Astrocyte of the hippocampus (primary cell): ENCODE measurements at places on chromosomes 13 and 19.
A peak's percentile ranks its signal among the peaks of the same experiment; 100 is the strongest.

GRCh38 chr19:5621945-5622464 is 571 bp downstream of the SAFB2 start:
- DNase-seq, result peak; percentile 33

GRCh38 chr13:27375686-27376326 is 48.6 kb upstream of the GTF3A start:
- peak; percentile 81 for DNase-seq

DNA sequence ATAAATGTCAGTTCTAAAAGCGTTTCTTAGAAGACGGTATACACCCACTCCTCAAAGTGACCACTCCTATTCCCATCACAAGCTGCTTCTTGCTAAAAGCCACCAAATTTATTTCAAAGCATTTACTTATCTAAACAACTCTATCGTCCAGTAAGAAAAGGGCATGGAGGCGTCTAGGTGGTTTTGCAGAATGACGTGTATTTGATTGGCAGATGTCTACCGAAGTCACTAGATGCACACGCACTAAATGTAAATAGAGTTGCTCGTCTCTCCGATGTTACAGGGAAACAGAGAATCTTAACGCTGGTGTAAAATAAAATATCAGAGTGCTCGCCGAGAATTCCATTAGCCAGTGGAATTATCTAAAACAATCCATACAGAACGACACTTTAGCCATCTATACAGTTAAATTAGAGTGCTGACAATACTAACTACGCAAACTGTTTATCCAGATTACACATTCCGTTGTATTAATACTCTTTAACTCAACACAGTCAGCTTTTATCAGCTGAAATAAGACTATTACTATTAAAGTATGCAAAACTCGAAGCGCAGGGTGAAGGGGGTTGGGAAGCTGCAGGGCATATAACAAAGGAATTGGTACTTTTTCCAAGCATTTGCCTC is 1.9 kb downstream of the KLF12 start:
- DNase-seq, result peak; percentile 49

DNA sequence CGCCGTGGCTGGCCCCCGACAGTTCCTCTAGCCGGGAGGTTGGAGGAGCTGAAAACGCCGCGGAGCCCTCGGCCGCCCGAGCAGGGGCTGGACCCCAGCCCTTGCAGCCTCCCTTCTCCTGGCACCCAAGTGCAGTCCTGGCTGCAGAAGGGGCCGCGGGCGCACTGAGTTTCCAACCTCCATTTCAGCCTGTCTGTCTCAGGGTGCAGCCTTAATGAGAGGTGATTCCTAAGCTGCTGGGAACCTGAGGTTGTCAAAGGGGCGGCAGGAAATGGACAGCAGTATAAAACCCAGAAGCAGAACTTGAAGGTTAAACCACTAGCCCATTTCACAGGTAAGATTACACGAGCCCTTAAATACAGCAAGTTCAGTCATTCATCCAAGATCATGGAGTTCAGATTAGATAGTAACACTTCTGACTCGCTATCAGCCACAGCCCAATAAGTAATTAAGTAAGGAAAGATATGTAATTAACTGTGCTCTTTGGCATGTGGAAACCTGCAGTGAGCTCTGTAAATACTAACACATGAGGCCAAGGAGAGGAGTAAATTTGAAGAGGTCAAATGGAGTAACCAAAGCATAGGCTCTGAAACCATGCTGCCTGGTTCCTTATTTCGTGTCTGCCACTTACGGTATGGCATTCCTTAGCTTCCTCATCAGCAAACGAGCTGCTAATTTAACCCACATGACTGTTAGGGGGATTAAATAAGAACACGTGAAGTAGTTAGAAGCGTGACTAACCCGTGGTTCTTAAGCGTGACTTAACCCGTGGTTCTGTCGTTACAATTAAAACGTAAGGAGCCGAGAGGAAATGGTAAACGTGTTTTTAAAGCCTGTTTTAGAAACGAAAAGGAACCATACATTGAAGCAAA is 686 bp downstream of the SETDB2 start:
- peak; percentile 59 for DNase-seq

- DNase-seq, result no peak
Observed at GRCh38 chr19:8373867-8374813, 10.2 kb downstream of the ANGPTL4 start.

DNA sequence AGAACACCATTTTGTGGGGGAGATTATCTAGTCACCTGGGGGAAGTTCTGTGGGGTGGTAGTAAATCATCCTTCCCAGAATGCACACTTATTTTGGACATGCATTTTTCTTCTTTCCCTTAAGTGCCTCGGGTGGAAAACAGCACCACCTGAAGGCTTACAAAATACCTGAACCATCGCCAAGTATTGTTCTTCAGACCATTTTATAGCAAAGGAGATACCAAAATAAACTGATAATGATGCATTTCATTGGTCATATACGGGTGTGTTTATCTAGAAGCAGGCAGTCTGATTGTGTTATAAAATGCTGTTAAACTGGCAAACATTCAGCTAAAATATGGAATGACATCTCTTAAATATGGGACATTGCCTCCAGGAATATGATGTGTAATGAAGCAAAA is 1034.7 kb downstream of the SLITRK1 start:
- no peak for DNase-seq

DNA sequence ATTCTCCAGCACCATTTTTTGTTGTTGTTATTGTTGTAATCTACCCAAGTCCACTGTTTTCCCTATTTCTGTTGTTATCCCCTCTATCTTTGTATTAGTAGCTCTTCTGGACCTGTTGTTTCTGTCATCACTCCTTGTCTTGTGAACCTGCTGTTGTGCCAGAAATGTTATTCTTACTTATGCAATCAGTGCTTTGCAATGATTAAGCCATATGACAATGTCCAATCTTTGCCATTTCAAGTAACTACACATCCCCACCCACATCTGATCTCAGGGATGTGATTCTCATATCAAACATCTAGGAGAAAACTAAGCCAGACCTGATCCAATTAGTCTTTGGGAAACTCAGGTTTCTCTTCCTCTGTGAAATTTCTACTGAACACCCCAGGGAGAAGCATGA is 472.6 kb upstream of the KLHL1 start:
- no peak for DNase-seq

DNA sequence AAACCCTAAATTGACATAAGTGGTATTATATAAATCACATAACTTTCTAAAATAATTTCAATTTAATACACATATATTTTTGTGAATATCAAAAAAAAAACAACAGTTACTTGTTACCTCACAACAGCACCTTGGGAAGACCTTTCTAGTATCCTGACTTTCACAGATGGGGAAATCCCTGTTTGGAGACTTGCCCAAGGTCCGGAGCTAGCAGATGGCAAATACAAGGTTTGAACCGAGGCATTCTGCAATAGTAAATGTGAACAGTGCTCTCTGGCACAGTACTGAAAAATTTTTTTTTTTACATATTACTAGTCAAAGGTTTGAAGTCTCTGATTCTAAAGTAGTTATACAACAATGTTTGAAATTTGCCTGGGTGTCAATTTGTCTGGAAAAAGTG is 104.5 kb downstream of the SUCLA2 start:
- no peak for DNase-seq

- DNase-seq, result no peak
Observed at GRCh38 chr19:32653599-32653915, 21.4 kb downstream of the ANKRD27 start.
